ENCODE measurements at places on chromosomes 5 and 9.
A peak's percentile ranks its signal among the peaks of the same experiment; 100 is the strongest.

DNA sequence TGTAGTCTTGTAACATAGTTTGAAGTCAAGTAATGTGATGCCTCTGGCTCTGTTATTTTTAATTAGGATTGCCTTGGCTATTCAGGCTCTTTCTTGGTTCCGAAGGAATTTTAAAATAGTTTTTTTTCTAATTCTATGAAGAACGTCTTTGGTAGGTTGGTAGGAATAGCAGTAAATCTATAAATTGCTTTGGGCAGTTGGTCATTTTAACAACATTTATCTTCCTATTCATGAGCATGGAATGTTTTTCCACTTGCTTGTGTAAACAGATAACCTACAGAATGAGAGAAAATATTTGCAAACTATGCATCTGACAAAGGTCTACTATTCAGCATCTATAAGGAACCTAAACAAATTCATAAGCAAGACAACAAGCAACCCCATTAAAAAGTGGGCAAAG is 173.2 kb upstream of the TRPC7 start:
- no peak for DNase-seq

DNA sequence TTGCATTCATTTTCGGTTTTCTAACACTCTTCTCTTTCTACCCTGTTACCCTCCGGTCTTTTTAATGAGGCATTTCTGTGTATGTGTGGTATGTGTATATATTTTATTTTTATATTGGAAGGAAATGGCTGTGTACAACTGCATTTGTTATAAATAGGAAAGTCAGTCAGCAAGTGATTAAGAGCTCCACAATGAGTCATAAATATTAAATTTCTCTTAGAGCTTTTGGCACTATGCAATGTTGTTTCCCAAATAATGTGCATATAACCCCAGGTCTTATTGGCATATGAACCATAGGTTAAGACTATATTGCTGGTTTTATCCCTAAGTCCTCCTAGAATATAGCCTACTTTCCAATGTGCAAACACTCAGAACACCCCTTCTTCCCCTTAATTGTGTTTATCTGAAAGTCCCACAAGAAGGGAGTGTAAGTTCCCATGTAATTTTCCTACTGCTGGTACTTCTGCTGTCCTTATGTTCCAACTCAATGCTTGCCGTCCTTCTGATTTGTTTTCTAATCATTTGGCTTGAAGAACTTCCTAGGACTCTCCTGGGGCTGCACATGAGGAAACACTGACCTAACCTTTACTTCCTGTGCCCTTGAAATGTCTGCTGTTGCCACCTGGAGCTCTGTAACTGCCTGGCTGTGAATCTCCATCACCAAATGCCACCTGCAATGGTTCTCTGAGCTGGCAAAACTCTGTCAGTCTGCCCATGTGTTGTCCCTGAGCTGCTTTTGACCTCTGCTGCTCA is 65.5 kb upstream of the PCSK5 start:
- DNase-seq, result no peak

- no peak for DNase-seq
These were observed 32.3 kb upstream of the SPATA31E1 start for GRCh38 chr9:87850391-87850790.

DNA sequence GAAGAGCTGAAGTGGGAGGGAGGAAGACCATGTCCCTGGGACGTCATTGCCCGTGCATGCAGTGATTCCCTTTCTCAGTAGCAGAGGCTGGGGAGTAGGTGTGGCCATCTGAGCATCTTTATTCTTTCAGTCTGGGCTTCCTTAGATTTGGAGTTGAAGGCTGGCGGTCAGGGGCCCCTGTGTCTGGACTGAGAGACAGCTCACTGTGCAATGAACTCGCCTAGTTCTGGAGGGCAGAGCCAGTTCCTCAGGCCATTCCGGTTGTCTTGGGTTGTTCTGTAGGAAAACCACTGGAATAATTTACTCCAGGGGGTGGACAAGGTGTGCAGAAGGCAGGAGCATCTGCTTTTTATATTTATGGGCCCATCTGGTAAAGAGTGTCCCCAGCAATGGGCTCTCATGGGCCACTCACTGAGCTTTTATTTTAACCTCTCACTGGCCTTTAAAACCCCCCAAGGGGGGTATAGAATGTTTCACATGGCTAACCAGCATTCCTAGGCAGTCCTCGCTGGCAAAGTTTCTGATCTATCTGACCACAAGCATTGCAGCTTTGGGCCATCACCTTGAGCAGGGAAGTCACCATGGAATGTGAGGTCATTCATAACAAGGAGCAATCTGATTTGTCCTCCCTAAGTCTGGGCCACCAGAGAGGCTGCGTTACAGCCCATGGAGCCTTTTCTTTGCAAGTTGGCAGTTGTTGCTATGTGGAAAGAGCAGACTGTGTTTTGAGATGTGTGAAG is 9.2 kb downstream of the STC2 start:
- no peak for DNase-seq

DNA sequence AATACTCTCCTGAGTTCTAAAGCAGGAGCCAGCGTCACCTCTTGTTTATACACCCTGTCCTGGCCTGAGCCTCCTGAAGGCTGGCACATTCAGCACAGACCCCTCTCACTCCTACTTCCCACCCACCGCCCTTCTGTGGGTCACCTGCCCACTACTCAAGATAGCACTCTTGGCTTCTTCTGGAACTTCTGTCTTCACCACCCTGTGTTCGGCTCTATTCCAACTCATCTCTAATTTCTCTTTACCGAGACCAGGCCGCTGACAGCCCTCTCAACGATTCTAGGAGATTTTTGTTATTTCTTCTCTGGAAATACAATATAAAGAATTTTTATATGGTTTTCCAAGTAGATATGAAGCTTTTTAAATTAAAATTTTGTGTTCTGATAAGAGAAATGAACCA is 57.4 kb downstream of the IRF1 start:
- no peak for DNase-seq

- no peak for DNase-seq
These were observed 29.0 kb downstream of the LRRC70 start for GRCh38 chr5:62607615-62608014.

DNA sequence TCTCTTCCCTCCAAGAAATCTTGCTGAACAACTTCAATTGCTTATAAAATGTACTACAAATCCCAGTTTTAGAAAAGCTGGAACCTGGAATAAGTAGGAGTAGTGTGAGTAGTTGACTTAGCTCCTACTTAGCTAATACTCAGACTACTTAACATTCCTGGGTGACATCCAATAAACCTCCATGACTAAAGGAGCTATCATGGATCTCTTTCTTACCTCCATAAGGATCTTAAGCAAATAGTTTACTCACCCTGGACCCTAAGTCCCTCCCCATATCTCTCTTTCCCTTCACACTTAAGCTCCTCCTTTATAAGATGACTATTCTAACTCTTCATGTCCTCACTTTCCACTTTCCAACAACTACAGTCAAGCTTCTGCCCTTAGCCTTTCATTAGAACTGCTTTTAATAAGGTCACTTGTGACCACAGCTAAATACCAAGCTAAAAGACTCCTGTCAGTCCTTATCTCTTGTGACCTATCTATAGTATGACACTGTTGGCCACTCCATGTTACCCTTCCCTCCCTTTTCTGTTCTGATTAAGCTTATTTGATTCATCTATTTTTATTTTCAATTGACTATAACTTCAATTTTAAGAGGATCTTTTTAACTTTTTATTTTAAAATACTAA is 194.9 kb downstream of the RFX3 start:
- DNase-seq, result no peak

GRCh38 chr9:88531920-88532698 is 2.9 kb upstream of the NXNL2 start:
- no peak for DNase-seq

DNA sequence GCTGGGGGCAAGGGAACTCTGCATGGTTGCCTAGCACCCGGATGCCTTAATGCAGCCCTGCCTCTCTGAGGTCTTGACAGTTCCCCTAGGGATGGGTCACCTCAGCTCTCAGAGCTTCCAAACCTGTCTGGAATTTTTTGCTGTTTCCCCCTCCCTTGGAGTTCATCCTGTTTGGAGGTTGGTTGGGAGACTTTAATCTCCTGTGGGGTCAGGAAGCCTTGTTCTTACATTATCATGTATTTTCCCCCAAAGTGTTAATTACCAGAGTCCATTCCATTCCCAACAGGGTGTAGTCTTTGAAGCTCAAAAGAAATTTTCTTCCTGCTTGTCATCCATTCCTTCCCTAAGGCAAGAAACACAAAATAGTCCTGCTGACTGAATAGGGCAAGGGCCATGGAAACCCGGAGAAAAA is 150.3 kb upstream of the SPRY4 start:
- no peak for DNase-seq

DNA sequence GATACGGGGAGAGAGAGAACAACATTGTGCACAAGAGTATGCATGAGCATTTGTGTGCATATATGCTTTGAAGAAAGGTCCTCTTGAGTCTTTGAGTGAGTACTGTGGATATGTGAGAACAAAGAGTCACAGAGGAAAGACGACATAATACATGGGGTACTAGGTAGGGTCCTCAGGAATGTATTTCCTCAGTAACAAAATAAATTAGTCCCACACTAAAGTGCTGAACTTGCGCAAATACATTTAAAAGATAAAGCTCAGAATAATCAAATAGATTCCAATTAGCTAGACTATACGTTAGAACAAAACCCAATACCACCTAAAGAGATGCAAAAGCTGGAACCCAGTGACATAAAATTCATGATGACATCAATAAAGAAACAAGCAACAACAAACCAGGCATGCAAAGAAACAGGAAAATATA is 70.8 kb downstream of the RAPGEF6 start:
- no peak for DNase-seq

DNA sequence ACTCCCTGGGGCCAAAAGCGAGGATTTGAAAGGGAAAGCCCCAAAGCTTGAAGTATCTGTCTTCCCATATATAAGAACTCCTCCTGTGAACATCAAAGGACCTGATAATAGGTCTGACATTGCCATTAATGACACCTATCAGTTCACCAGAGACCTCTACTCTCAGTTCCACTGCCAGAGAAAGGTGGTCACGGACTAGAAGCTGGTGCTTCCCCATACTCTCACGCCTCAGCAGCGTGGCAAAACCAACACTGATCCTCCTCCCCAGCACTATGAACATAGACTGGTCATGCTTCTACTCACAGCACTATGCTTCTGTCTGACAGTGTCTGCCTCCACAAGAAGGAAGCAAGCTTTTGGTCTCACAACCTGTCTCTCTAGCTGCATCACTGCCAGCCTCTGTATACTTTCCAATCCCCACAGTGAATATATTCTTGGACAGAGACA is 37.9 kb downstream of the NRG2 start:
- DNase-seq, result no peak

GRCh38 chr9:90060256-90060655 is 455.4 kb downstream of the GADD45G start:
- DNase-seq, result no peak

DNA sequence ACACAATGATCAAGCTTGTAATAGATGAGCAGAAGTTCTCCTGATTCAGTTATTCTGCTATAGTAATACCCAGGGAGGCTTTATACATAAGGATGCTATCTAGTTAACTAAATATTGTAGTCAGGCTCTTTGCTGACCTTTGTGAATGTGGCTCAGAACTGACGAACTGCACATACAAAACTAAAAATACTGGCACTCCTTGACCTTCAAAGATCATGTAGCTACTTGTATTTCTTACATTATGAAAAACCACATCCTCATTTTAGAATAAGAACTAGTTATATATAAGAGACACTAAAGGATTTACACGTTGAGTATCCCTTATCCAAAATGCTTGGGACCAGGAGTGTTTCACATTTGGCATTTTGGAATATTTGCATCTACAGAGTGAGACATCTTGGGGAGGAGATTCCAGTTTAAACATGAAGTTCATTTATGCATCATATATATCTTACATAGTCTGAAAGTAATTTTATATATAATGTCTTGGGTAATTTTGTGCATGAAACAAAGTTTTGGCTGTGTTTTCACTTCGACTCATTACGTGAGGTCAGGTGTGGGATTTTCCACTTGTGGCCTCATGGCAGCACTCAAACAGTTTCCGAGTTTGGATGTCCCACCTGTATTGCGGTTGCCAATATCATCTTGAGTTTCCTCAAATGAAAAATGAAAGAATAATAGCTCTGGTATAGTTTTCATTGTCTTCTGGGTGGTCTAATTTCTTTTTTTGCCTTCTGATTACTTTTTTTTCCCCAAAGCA is 58.4 kb upstream of the FBXL7 start:
- DNase-seq, result no peak

GRCh38 chr5:53507013-53507412 is 26.6 kb downstream of the FST start:
- no peak for DNase-seq

GRCh38 chr5:33065131-33065530 is 354.0 kb downstream of the NPR3 start:
- DNase-seq, result no peak

DNA sequence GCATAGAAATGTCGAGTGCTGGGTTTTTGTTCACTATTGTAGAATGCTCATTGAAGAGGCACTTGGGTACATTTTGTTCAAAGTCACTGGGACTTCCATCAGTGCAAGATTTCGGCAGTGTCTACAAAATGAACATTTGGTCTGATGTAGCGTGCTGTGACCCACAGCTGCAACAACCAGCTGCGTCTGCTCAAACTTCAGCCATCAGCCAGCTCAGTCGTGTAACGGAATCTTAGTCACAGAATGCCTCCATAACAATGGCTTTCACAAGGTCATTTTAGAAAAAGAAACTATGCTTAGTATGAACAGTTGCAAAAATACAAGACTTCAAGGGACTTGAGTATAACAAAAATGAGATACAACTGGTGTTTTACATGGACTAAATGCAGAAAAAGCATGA is 828.1 kb upstream of the GRAMD2B start:
- no peak for DNase-seq

- no peak for DNase-seq
These were observed 100.1 kb downstream of the PSAT1 start for GRCh38 chr9:78397045-78397444.

GRCh38 chr5:72372331-72372730 is 52.2 kb downstream of the PTCD2 start:
- DNase-seq, result no peak

- peak; percentile 86 for DNase-seq
These were observed at the start of gene NSD1 for GRCh38 chr5:177133096-177133852. NSD1 (plus strand) TSS chr5:177133773; CDS start chr5:177135104, 1,331 bp downstream.

DNA sequence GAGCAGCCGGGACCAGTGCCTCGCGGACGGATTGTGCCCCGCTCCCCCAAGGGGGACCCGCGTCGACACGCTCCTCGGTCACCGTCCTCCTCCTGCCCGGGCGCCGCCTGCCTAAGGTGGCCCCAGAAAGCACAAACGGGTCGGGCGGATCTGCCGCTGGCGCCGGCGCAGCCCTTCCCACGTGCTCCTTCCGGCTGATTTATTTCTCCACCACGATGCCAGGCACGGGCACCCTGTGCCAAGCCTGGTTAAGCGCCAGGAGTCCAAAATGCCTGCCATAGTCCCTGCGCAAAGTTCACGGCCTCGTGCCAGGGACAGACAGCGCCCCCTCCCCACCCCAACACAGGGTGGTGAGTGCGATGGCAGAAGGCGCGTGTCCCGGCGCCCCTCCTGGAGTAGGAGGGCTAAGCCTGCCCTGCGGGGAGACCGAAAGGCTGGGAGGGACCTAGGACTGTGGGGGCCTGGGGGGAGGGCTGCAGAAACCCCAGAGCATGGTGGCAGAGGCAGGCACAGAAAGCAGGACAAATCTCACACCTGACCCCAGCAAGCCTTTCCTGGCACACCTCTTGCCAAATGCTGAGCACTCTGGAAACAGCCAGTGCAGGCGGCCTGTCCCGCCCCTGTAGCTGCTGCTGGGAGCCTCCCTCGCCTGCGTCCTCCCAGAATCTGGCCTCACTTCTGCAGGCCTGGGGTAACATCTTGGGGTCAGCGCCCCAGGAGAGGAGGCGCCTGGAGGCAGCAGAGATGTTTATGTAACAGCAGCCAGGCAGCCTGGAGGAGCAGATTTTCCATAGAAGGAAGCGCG is 1.1 kb upstream of the NOTCH1 start:
- DNase-seq, result peak; percentile 60

GRCh38 chr5:124056991-124057723 is 545.2 kb downstream of the CSNK1G3 start:
- peak; percentile 80 for DNase-seq

- no peak for DNase-seq
These were observed 674.1 kb downstream of the NR2F1-AS1 start for GRCh38 chr5:92906798-92907376.

All from OCI-LY7 (cell line).